Smooth muscle cell of the pulmonary artery (primary cell): ENCODE measurements at places on chromosomes 1 and 21. TPM values are rescaled to one million over a fixed set of nuclear protein-coding genes. Genes with fewer than 3 reads are reported as not detected.

Gene CRP
- not detected in 2 replicates for total RNA-seq

Gene FCRL6
- not detected in 2 replicates for total RNA-seq

Gene AADACL4
- not detected in 2 replicates for total RNA-seq

Gene NUF2
- 2.4 and 7.0 TPM in 2 replicates for total RNA-seq

Gene IFI44
- 7.1 and 12.1 TPM in 2 replicates for total RNA-seq

Gene ALX3
- not detected in 2 replicates for total RNA-seq

Gene ZNF124
- total RNA-seq: 10.0 and 12.5 TPM in 2 replicates

Gene ECM1
- total RNA-seq: 42.9 and 72.5 TPM in 2 replicates

Gene FCRLA
- total RNA-seq: 0.17 and 0.72 TPM in 2 replicates

Gene ADAMTSL4
- 13.4 and 31.1 TPM in 2 replicates for total RNA-seq

Gene TNFRSF14
- total RNA-seq: 19.3 and 25.0 TPM in 2 replicates

Gene OVAAL
- not detected in 2 replicates for total RNA-seq

Gene HIVEP3
- total RNA-seq: 0.46 and 2.1 TPM in 2 replicates

Gene CLCNKA
- total RNA-seq: 0.33 TPM in 1 of 2 replicates, not detected in the other

Gene CYP4A22
- not detected in 2 replicates for total RNA-seq

Gene NEXN
- 10.4 and 13.0 TPM in 2 replicates for total RNA-seq

Gene FGR
- under 0.01 and 0.30 TPM in 2 replicates for total RNA-seq

Gene WNT9A
- 0.59 and 1.3 TPM in 2 replicates for total RNA-seq

Gene PWP2
- 6.1 and 27.1 TPM in 2 replicates for total RNA-seq

Gene CELA2B
- 0.59 TPM in 1 of 2 replicates, not detected in the other for total RNA-seq

Gene SYNC
- total RNA-seq: 44.2 and 97.6 TPM in 2 replicates

Gene EFHD2
- total RNA-seq: 17.7 and 31.3 TPM in 2 replicates

Gene PTGER3
- total RNA-seq: 2.8 and 16.2 TPM in 2 replicates

Gene FCGR2B
- total RNA-seq: not detected in 2 replicates

Gene PATJ
- total RNA-seq: 8.2 and 8.8 TPM in 2 replicates

Gene CELF3
- total RNA-seq: not detected in 2 replicates

Gene MAST2
- 29.3 and 46.8 TPM in 2 replicates for total RNA-seq

Gene C4BPA
- total RNA-seq: not detected in 2 replicates

Gene ST6GALNAC5
- total RNA-seq: 0.83 and 4.8 TPM in 2 replicates

Gene OR2M7
- not detected in 2 replicates for total RNA-seq

Gene PRKAA2
- 4.4 and 9.8 TPM in 2 replicates for total RNA-seq

Gene ANGPTL3
- total RNA-seq: not detected in 2 replicates

Gene PSMG1
- 28.0 and 35.1 TPM in 2 replicates for total RNA-seq

Gene PTAFR
- 0.03 and 0.07 TPM in 2 replicates for total RNA-seq

Gene PRPF38A
- total RNA-seq: 8.5 and 9.1 TPM in 2 replicates

Gene CFAP141
- not detected in 2 replicates for total RNA-seq

Gene TTC39A
- 1.6 and 2.0 TPM in 2 replicates for total RNA-seq

Gene SIK1
- 0.98 and 7.6 TPM in 2 replicates for total RNA-seq

Gene LCE2C
- total RNA-seq: not detected in 2 replicates

Gene TMPRSS15
- total RNA-seq: not detected in 2 replicates

Gene LRRC3
- 0.26 and 0.65 TPM in 2 replicates for total RNA-seq

Gene KCNT2
- 6.6 and 10.8 TPM in 2 replicates for total RNA-seq

Gene IL12RB2
- not detected in 2 replicates for total RNA-seq

Gene KCND3
- total RNA-seq: 0.53 and 4.0 TPM in 2 replicates

Gene CHRM3
- 0.03 and 0.13 TPM in 2 replicates for total RNA-seq

Gene TRIM67
- total RNA-seq: 0.03 and 0.39 TPM in 2 replicates

Gene CTH
- total RNA-seq: 4.2 and 4.9 TPM in 2 replicates

Gene SPRR2A
- total RNA-seq: not detected in 2 replicates

Gene CPTP
- 14.2 and 14.7 TPM in 2 replicates for total RNA-seq

Gene C1orf159
- 4.6 and 6.6 TPM in 2 replicates for total RNA-seq

Gene OR10J1
- total RNA-seq: not detected in 2 replicates

Gene PPIAL4G
- total RNA-seq: not detected in 2 replicates

Gene VSIG8
- 0.07 TPM in 1 of 2 replicates, not detected in the other for total RNA-seq

Gene NR0B2
- not detected in 2 replicates for total RNA-seq

Gene GJA8
- total RNA-seq: not detected in 2 replicates

Gene CCDC27
- not detected in 2 replicates for total RNA-seq

Gene ITGB2
- total RNA-seq: 0.46 and 1.7 TPM in 2 replicates

Gene LAMC2
- total RNA-seq: 3.4 and 192 TPM in 2 replicates
